Adipocyte (in vitro differentiated cells): ENCODE measurements at places on chromosomes 3 and 15.

GRCh38 chr3:58200846-58201355 lies 9.9 kb downstream of the DNASE1L3 start:
- DNase-seq, result no peak

DNA sequence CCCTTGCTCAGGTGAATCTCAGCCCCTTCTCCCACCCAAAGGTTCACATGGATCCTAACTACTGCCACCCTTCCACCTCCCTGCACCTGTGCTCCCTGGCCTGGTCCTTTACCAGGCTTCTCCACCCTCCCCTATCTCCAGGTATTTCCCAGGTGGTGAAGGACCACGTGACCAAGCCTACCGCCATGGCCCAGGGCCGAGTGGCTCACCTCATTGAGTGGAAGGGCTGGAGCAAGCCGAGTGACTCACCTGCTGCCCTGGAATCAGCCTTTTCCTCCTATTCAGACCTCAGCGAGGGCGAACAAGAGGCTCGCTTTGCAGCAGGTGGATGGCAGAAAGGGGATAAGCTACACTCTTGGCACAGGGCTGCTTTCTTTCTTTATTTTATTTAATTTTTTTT lies 4.5 kb downstream of the FAM131A start:
- no peak for DNase-seq

- DNase-seq, result peak; percentile 59
Measured at GRCh38 chr3:50237133-50237651, 1.2 kb downstream of the GNAI2 start.

GRCh38 chr3:41125258-41125657 lies 74.0 kb upstream of the CTNNB1 start:
- DNase-seq, result no peak

GRCh38 chr15:75887178-75887577 lies 16.5 kb upstream of the FBXO22 start:
- DNase-seq, result no peak

DNA sequence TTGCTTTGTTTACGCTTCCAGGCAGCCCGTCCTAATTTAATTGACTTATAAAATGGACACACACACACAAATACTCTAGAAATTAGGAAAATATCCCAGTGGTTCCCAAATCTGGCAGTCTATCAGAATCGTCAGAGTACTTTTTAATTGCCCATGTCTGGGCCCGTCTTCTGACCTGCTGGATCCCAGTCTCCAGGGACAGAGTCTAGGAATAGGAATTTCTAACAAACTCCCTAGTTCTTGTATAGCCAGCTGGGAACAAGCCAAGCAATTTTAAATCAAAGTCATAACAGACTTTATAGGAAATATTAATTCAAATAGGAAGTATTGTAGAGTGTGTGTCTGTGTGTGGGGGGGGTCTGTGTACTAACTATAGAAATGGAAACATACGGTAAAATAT lies 33.4 kb downstream of the LDHAL6B start:
- DNase-seq, result no peak

DNA sequence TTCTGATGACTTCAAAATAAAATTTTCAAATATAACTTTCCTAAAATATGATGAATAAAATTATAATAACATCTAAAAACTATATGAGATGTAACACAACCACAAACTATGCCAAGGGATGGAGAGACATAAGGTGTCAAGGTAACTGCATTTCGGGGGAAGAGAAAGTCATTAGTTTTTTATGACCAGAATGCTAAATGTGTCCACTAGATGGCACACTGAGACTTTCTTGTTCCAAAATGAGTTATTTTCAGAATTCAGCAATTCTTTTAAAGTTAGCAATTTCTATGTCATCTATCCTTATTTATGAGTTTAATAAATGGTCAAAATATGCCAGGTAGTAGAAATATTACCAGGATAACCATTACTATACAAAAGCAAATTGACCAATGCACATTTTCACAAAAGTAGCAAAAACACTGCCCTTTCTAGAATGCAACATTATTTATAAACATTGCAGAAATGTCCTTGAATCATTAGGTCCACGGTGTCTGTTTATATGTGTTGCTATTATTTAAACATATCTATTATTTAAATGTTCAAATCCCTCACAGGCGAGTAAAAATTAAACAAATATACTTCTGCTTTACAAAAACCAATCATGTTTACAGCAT lies 374.2 kb downstream of the PLCL2 start:
- DNase-seq, result peak; percentile 81

DNA sequence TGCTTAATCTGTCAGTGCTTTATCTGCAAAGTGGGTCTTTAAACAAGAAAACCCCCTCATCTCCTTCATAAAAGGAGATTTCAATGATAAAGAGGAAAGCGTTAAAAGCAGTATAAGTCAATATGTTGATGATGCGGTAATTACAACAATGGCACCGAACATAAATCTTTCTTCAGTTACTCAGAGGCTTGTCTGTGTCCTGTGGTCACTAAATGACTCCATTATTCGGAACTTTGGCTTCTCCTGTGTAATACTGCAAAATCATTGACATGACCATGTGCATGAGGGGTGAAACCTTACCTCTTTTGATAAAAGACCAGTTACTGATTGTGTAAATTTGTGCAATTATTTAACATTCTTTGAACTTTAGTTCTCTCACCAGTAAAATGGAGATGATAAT lies 4.8 kb upstream of the USP3 start:
- no peak for DNase-seq

GRCh38 chr3:56975567-56975966 lies 84.9 kb upstream of the SPATA12 start:
- peak; percentile 34 for DNase-seq

- no peak for DNase-seq
Measured at GRCh38 chr15:47678040-47678439, 39.3 kb upstream of the SEMA6D start.

DNA sequence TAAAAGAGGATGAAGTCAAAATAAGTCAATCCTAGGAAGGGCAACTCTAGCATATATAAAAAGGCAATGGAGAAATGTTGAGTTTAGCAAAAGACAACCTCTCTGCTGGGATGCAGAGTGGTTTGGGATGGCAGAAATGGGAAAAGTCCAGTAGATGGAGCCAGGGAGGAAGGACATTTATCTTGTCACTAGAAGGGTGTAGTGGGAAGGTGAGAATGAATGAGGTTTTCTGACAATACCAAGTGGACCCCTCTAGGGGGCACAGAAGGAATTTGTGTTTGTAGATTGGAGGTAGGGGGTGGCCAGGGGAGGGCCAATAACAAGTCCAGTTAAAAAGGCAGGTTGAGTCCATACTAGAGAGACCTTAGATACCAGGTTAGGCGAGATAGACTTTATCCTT lies 80.0 kb downstream of the THSD4 start:
- no peak for DNase-seq

DNA sequence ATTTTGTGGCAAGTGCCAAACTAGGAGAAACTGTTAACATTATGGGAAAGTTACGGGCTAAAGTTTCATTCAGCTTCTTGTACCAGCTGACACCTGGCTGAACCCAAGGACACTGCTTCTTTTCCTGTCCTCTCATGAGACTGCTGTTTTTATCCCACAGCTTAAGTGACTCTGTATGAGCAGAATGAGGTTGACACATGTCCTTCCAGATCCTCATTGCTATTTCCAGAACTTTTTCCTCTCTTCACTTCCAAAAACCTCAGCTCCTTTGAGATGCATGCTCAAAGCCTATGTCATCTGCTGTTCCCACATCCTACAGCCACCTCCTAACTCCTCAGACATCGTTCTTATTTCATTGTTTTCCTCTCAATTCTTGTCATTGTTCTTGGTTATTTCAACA lies 183.6 kb downstream of the DCLK3 start:
- DNase-seq, result no peak

- DNase-seq, result peak; percentile 54
Measured at GRCh38 chr15:89401631-89402517, 67.2 kb upstream of the POLG start.

GRCh38 chr3:51578238-51578637 lies 39.7 kb downstream of the RAD54L2 start:
- no peak for DNase-seq

GRCh38 chr3:197353001-197353866 lies 54.8 kb upstream of the DLG1 start:
- no peak for DNase-seq

GRCh38 chr15:42937143-42937542 lies 16.6 kb upstream of the TTBK2 start:
- no peak for DNase-seq

DNA sequence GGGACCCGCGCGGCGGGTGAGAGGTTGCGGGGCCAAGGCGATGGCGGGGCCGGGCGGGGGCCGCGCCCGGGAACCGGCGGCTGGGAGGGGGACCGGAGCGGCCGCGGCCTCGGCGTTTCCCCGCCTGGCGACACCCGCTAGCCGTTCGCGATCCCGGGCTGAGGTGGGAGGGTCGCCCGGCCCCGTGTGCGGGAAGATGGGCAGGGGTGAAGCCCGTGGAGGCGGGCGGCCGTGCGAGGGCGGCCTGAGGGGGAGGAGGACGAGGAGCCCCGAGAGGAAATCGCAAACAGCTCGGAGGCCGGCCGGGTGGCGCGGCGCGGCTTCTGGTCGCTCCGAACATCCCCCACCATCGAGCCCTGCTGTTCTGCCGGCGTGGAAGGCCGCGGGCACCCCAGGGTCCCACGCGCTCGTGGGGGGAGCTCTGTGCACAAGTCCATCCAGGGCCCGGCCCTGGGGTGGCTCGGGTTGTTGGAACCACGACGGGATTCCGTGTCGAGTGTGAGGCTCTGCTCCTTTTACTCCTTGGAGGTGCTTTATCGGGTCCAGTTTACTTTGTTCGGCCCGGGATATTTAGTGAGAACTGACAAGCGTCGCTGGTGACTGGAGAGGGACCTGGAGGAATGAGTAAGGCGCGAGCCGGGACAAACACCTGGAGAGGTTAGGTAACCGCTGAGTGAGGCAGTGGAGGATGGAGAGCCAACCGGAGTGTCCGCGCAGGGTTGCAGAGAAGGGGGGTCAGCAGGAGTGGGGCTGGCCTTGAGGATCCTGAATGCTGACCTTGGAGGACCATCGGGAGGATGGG lies 728 bp downstream of the CRTC3 start:
- DNase-seq, result peak; percentile 65

- DNase-seq, result no peak
Measured at GRCh38 chr15:71083349-71083748, 31.9 kb upstream of the THSD4 start.

- no peak for DNase-seq
Measured at GRCh38 chr15:78197632-78198031, 36.7 kb downstream of the ACSBG1 start.

- no peak for DNase-seq
Measured at GRCh38 chr3:172127929-172128580, 88.7 kb downstream of the FNDC3B start.

DNA sequence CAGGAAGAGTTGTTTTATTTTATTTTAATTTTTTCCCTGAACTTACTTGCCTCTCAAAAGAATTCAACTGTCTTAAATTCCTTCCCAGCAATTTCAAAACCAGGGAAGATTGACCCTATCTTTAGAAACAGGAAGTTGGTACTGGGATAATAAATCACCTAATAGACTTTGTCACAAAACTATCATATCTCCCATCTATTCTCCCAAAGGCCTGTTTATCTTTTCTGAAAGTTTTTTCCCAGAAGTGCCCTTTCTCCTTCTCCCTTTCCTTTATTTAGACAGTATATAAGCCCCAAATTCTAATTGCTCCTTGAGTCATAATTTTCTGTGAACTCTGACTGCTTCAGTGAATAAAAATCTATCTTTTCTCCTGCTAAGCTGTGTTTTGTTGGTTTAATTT lies 2.9 kb upstream of the RNF7 start:
- no peak for DNase-seq

DNA sequence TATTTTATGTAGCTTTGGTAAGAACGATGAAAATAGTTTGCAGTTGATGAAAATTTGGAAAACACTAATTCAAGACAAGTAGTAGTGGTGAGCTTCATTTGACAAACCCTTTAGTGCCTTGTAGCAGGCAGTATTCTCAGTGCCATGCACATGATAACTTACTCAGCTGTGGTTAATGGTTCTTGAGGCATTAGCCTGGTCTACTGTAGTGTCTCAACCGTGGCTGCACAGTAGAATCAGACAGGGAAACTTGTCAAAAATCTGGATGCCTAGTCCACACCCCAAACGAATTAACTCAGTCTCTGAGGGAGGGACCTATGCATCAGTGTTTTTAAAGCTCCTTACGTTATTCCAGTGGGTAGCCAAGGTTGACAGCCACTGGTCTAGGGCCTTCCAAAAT lies 45.4 kb downstream of the PSMD6 start:
- no peak for DNase-seq

- peak; percentile 36 for DNase-seq
Measured at GRCh38 chr15:53808058-53808706, 48.7 kb upstream of the WDR72 start.

DNA sequence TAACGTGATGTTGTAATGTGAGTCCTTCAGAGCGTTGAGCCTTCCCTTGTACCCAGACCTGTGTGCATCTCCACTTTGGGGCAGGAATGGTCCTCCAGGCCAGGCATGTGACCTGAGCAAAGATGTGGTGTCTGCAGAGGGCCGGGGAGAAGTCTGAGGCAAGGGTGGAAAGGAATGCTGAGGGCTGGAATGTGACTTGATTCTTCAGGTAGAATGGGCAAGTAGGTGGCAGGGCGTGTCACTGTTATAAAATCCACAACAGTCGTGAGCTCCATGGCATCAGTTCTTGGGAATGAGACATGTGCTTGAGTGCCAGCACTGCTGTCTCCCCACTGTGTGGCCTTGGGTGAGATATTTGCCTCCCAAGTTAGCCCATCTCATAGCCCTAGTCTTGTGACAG lies 24.0 kb upstream of the BSN start:
- no peak for DNase-seq

DNA sequence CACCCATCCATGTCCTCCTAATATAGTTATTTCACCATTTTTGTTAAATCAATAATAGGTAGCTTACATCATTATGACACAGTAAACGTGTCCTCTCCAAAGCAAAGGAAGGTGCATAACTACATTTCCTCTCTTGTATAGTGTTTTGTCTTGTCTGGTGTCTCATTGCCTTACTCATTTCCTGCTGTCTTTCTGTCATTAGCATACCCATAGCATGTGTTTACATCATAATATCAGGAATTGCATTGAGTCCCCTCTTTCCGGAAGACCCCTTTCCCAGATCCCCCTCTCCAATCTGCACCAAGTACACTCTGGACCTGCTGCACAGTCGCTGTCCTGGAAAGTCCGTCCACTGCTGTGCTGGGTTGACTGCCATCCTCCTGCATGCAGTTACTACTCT lies 47.9 kb downstream of the SOX14 start:
- DNase-seq, result no peak

GRCh38 chr3:80733522-80734176 lies 965.9 kb upstream of the ROBO1 start:
- peak; percentile 51 for DNase-seq

GRCh38 chr3:43515970-43516635 lies 105.7 kb downstream of the ANO10 start:
- no peak for DNase-seq

DNA sequence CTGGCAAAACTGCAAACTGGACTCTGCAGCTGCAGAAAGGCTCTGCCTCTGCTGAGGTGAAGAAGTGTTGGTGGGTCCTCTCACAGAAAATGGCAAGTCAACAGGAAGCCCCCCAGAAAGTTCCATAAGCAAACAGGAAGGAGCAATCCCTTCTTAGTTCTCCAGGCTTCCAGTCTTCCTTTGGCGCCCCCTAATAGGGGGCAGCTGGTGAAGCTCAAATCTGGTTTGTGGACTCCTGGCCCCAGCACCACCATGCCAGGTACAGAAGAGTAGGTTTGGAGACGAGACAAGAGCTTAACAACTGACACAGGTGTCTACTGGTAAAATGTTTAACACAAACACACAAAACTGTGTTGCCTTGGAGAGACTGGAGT lies 35.5 kb downstream of the LEO1 start:
- no peak for DNase-seq

GRCh38 chr3:1207904-1208303 lies 115.1 kb downstream of the CNTN6 start:
- no peak for DNase-seq

- no peak for DNase-seq
Measured at GRCh38 chr3:80051602-80051962, 283.8 kb upstream of the ROBO1 start.
